ENCODE measurements at places on chromosomes 3 and 15.
A peak's percentile ranks its signal among the peaks of the same experiment; 100 is the strongest.

- no peak for DNase-seq
These were observed 40.0 kb downstream of the FMN1 start for GRCh38 chr15:33154351-33155166.

- DNase-seq, result no peak
These were observed 19.6 kb upstream of the C15orf61 start for GRCh38 chr15:67501177-67501835.

DNA sequence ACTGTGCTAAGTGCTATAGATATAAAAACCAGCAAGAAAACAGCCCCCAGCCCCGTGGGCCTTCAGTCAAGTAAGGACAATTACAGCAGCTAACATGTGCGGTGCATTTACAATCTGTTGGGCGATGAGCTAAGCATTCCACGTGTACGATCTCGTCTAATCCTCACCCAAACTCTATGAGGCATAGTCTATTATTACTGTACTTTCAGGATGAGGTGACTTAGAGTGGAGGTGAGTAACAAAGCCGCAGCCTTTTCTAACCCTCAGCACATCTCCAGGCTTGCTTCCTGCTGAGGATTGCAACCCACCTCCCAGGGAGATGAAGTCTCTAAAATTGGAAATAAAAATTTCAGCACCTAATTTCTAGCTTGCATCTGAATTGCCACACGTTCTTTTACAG lies 53.2 kb upstream of the MCF2L2 start:
- DNase-seq, result no peak

GRCh38 chr3:13580256-13581023 lies 31.5 kb downstream of the FBLN2 start:
- no peak for DNase-seq

GRCh38 chr3:134291319-134292254 lies 40.9 kb upstream of the RYK start:
- no peak for DNase-seq

- no peak for DNase-seq
These were observed 50.9 kb downstream of the C3orf85 start for GRCh38 chr3:109187390-109187789.

DNA sequence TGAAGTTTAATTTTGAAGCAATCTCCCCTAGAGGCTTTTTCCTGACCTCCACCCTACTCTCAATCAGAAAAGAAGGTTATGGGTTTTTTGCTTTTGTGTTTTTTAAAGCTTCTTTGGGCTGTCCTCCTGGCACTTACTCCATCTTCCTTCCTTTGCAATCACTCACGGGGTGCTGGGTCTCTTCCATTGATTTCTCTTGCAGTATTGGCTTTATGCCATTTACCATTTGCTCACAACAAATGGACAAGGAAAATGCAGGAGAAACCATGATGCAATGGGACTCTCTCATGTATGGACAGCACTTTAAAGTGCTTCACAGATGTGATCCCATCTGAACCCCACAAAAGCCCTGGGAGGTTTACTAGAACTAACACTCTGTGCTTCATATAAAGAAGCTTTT lies 57.5 kb downstream of the SST start:
- no peak for DNase-seq

DNA sequence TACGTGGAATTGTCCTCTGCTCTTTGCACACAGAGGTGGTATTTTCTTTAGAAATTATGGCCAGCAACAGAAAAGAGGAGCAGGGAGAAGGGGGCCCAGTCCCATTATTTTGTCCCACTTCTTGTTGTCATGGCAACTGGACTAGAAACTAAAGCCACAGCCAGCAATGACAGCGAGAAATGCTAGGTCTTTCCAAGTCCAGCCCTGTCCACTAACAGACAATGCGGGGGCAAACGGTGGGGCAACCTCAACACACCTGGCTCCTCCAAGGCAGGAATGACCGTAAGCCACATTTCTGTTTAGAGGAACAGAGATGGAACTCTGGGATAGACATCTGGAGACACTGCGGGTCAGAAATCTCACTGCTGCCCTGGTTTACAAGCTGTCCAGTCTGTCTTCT lies 107.3 kb downstream of the RFTN1 start:
- no peak for DNase-seq

GRCh38 chr3:115857518-115858136 lies 234.3 kb downstream of the GAP43 start:
- no peak for DNase-seq

GRCh38 chr15:81091889-81092558 lies 42.0 kb upstream of the CFAP161 start:
- no peak for DNase-seq

- no peak for DNase-seq
These were observed 32.5 kb downstream of the GMNC start for GRCh38 chr3:190830031-190830430.

DNA sequence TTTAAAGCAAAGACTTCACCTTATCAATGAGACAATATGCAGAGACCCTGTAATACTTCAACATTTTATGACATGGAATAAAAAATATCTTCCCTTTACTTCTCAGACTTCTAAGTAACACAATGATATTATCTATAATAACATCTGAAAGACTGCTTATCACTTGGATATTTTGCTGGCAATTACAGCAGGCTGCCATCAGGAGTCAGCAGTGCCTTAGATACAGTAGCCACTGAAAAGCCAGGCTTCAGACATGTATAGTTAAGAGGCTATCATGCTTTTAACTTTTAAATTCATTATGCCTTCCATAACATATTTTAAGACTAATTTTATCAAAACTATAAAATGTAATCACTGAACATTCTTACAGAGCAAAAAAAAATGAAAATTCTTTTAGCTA lies 227.5 kb downstream of the NEK10 start:
- DNase-seq, result no peak

DNA sequence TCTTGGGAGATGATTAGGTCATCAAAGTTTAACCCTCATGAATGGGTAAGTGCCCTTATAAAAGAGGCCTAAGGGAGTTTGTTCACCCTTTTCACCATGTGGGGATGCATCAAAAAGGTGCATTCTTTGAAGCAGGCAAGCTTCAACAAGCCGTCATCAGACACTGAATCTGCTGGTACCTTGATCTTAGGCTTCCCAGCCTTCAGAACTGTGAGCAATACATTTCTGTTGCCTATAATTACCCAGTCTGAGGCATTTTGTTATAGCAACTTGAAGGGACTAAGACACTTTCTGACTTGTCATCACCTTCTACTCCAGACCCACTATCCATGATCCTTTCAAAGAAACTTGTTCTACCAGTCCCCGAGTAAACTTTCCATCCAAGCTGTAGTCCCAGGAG lies 44.6 kb upstream of the LRRC58 start:
- DNase-seq, result no peak

DNA sequence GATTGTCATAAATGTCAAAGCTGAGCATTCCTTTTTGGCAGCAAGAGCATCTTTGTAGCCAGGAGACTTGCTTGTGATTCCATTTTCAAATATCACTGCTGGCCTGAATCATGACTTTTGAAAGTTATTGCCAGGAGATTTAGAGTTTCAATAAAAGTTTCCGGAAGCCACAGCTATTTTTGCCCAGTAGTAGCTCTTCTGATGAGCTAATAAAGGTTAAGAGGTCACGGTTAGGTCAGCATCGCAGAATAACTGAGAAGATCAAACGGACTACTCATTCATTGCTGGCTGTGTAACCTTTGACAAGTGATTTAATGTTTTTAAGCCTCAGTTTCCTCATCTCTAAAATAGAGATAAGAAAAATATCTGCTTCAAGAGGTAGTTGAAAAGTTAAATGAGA lies 105.1 kb upstream of the ETV5 start:
- DNase-seq, result no peak

DNA sequence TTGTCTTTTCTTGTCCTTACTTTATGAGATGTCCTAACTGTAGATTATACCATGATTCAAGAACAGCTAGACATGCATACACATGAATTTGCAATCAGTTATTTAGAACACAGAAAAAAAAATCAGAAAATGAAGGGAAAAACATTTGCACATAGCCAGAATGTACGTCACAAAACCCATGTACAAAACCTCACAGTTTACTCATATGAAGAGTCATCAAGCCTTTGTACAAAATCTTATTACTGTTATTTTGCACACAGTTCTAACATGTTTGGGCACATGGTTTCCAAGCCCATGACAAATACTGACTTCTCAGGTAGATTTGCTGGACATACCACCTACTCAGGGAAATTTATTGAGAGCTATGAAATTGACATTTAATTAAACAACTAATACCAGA lies 48.2 kb downstream of the MAP3K13 start:
- no peak for DNase-seq

GRCh38 chr3:57006179-57006657 lies 54.2 kb upstream of the SPATA12 start:
- DNase-seq, result no peak

DNA sequence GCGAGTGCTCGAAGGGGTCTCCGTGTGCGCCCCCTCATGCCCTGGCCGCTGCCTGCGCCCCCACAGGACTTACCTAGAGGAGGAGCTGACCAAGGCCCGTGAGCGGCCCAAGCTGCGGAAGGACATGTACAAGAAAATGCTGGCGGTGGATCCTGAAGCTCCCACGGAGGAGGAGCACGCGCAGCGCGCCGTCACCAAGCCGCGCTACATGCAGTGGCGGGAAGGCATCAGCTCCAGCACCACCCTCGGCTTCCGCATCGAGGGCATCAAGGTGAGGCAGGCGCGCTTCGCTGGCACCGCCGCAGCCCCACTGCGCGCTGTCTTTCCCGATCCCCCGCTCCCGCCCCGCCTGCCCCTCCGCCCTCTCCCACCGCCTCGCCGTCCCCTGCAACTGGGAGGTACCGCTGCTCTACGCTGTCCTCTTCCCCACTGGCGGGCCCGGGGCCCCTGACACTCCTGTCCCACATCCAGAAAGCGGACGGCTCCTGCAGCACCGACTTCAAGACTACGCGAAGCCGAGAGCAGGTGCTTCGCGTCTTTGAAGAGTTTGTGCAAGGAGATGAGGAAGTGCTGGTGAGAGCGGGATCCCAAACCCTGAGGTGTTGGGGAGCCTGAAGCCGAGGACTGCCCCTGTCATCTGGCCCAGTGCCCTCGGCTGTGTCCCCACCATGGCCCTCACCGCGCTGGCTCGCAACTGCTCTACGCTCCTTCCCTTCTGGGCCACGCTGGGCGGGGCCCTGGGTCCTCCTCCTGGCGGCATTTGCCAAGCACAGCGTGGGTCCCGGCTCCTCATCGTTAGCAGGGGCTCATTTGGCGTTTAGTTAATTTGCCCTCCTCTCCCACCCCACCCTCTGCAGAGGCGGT lies 8.5 kb downstream of the ITPKA start:
- DNase-seq, result peak; percentile 37

GRCh38 chr3:24255414-24255813 lies 239.2 kb downstream of the THRB start:
- DNase-seq, result no peak

DNA sequence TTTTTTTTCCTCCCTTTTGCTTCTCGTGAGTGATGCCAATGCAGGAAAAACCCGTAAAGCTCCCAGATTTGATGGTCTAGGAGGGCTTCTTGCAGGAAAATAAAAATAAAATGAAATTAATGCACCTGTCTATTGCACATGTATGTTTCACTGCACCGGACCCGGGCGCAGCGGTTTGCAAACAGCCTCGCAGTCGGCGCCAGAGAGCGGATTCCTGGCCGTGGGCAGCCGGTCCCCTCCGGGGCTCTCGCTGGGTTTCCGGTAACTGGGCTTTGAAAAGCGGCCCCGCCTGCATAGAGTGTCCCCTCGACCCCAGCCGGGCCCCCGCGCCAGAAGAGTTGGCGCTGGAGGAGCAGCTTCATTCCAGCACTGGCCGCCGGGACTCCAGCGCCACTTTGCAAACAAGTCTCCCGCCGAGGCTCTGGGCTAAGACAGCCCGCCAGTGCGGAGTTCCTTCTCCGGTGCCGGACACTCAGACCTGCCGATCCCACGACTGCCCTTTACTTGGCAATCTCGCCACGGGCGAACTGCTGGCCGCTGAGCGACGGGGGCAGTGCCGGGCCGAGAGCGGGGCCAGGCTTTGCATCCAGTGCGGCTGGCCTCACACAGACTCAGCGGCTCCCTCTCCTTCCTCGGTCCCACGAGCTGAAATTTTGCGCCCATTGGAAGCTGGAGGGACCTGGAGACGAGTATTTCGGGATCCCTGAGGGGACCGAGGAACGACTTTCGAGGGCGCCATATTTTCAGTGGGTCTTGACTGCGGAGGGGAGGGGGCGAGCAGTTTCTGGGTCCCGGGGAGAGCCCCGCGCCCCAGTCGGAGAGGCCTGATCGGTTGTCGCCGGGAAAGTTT lies 225.9 kb upstream of the C2CD4B start:
- DNase-seq, result peak; percentile 48

DNA sequence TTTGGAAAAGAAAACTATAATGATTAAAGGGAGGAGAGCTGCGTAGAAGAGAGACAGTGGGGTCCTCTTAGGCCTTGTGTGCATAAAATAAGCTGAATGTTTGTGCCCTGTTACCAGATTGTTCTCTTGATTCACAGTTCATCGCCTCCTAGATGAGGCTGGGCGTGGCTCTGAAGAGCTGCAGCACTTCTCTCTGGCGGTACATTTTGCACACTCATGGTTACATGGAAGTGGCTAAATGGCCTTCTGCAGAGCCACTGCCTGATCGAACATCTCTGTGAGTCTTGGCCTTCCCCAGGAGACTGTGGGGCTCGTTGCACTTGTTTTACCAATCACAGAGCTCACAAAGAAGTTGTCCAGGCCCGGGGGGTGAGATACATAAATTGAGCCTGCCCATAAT lies 208.8 kb downstream of the GABRG3 start:
- no peak for DNase-seq

GRCh38 chr15:63848879-63849551 lies 15.3 kb upstream of the HERC1 start:
- DNase-seq, result no peak

- DNase-seq, result no peak
These were observed 221.8 kb upstream of the WNT5A start for GRCh38 chr3:55708921-55709320.

All from stimulated activated naive CD8-positive, alpha-beta T cell treated with anti-CD3 and anti-CD28 coated beads, Interleukin-15, Interleukin-2, amounts not matched to agents 100 U/mL and 50 U/mL, for 24 hours (primary cell).